Stromal cell of bone marrow (primary cell): ENCODE measurements at places on chromosomes 3 and 15.

- DNase-seq, result no peak
Observed at GRCh38 chr15:78717956-78718656, 77.1 kb upstream of the CHRNB4 start.

DNA sequence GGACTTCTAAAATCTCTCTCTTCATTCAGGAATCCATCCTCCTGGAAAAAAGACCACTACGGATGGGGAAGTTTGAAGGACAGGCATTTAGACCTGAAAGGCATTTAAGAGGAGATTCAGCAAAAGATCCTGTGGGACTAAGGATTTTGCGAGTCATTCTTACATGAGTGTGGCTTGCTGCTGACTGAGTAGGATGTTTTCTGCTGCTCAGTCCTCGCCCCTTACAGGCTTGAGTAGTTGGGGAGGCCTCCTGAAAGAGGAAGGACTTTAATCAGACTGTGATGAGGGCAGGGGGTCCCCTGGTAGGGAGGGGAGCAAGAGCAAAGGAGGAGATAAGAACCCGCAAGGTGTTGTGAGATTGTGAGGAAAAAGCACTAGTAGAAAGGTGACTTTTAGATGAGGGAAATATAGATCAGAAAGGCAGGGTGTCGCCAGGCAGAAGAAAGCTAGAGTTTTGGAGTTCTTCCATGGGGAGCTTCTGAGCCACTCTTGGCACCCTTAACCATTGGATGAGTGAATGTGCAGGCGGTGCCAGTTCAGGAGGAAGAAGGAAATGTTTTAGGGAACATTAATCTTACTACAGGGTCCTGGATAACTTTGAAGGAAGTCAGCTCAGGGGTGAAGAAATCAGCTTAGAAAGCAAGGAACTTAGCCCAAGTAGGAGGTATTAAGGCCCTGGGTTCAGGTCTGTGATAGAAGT is 171.1 kb downstream of the RORA start:
- DNase-seq, result no peak

DNA sequence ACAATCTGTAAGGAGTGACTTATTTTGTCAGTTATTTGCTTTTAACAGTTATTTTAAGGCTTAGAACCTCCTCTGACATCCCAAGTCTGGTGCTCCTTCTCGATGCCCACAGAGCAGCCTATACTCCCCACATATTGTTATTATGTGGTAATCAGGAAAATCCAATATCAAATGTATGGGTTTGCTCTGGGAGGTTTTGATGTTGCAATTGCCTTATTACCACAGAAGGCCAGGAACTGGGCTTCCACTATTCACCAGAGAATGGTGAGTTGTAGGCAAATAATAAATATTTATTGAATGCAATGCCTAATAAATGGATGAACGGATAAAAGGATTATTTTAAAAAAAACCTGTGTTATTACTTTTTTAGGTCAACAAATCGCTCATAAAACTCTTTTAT is 12.2 kb downstream of the NEK10 start:
- DNase-seq, result no peak

DNA sequence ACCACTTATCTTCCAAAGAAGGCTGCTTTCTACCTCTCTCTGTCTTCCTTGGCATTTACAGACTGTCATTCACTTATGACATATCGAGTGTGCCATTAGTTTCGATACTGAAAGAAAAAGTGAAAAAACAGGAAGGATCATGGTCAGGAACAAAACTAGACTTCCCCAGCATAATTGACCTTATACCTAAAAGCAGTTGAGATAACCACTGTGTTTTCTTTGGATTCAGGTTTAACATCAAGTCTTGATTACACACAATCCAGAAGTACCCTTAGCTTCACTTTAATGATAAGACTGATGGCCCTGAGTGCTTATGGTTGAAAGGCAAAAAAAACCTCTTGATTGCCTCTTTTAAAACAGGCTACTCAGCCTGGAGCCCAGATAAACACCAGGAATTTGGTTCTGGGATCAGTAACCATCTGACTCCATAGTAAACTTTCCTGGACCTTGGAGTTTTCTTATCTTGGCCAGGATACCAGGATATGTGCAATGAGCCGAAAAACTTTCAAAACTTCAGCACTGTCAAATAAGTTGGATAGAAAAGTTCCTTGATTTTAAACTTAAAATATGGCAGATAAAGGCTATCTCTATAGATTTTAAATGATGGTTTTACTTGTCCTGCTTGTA is 5.0 kb upstream of the UACA start:
- DNase-seq, result no peak

- no peak for DNase-seq
Observed at GRCh38 chr3:172478116-172478515, 29.9 kb upstream of the GHSR start.

GRCh38 chr15:79765081-79765480 is 131.7 kb downstream of the MTHFS start:
- no peak for DNase-seq

DNA sequence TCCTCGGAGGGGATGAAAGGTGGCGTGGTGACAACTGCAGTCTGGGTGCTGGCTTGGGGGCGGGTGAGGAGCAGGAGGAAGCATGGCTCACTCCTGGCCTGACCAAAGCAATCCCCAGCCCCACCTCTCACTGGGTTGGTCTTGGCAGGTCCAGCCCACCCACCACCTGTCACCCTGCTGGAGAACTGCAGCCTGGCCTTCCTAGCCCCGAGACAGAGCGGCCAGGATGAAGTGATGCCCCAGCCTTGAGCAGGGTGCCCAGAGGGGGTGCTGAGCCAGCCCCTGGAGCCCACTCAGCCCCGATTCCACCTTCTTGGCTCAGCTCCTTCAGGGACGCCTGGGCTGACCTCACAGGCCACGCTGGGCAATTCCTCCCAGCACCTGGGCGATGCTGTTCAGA is 89.9 kb downstream of the IQSEC1 start:
- no peak for DNase-seq

DNA sequence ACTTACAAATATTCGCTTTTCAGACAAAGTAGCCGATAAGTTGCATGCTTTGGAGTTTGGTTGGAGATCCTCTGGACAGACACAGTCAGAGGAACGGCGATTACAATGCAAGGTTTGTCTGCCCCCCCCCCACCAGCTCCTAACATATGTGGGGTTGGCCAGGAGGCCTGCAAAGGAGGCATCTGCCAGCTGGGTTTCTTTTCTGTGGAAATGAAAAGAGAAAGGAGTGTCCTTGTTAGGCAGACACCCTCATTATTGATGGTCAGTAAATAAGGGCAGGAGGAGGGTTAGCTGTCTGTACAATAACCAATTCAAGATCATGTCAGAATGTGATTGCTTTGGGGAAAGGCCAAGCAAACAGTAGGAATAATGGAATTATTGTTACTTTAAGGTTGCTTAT is 49.1 kb downstream of the TLNRD1 start:
- no peak for DNase-seq
